ENCODE measurements at places on chromosomes 12 and 14.

- no peak for DNase-seq
Observed at GRCh38 chr12:122166422-122167349, 7.3 kb downstream of the IL31 start.

DNA sequence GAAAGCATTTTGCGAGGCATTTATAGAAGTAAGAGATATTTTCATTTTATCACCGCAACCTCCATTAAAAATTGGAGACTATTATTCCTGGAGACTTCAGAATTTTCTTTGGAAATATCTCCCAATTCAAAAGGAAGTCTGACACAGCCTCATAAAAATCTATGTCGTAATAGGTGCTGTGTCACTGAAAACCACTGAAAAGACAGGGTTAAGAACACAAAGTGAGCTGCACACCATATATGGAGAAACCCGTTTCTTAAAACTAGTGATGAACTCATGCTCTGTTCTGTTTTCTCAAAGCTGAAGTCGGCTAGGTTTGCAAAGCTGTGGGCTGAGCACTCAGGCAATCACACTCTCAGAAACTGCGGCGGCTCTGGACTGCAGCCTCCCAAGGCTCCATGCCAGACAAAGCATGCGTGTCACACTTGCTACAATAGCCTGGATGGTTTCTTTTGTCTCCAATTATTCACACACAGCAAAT is at the start of gene GLIPR1:
GLIPR1 (plus strand) TSS at position 287 of the 481 bp plus-strand sequence; CDS start at position 413, 126 bp downstream.
- peak; percentile 38 for DNase-seq

DNA sequence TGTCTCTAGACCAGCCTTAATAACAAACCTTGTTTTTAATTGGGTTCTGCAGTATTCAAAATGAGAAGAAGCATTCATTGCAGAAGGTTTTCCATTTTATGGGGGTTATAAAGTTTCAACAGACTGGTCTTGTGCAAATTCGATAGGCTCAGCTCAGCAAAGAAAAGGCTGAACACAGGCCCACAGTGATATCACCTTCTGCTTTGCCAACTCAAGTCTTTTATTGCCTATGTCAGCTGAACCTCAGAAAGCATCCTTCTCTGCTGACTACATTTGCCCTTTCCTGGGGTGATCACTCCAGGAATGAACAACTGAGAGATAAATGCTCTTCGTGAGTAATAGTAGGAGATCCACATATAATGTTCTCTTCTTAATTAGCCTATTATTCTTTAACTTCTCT is 134.5 kb upstream of the CCDC175 start:
- no peak for DNase-seq

DNA sequence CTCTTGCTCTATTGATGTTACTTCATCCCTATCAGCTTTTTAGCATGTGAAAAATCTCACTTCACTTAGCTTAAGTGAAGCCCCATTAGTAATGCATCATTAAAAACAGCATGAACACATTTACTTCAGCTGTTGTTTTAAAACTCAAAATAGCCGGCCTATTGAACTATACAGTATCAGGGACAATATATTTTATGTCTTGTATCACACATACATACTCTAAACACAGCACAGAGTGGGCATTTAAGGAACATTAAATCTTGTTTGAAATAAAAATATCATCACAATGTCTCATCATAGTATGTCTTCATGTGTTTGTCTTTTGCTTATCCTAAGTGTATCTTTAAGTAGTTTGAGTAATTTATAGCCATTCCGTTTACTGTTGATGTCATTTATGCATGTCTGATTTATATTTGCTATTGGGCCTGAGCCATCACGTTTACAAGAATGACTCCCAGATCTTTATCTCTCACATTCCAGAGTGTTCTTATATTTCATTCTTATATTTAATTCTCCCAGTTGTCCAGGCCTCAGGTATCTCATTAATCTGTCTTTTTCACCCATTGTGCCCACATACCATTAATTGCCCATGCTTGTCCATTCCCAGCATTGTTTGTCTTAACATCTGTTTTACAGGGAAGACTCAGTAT is 57.5 kb downstream of the ARHGAP5 start:
- no peak for DNase-seq

GRCh38 chr12:29416748-29417147 is 35.8 kb upstream of the ERGIC2 start:
- DNase-seq = no peak
